ENCODE measurements at places on chromosomes 2 and 18.
A peak's percentile ranks its signal among the peaks of the same experiment; 100 is the strongest.

DNA sequence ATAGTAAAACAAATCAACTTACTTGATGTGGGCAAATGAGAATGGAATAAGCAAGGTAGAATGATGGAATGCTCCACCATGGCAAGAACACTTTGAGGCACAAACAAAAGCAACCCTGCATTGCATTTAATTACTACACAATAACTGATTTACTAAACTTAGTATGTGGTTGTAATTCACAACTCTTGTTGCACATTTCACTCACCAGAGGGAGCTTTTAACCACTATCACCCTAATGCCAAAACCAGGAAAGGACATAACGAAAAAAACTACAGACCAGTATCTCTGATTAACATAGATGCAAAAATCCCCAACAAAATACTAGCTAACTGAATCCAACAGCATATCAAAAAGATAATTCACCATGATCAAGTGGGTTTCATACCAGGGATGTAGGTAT is 659.8 kb downstream of the CPS1 start:
- no peak for DNase-seq

- no peak for DNase-seq
These were observed 10.2 kb downstream of the ZNF516 start for GRCh38 chr18:76484749-76485387.

DNA sequence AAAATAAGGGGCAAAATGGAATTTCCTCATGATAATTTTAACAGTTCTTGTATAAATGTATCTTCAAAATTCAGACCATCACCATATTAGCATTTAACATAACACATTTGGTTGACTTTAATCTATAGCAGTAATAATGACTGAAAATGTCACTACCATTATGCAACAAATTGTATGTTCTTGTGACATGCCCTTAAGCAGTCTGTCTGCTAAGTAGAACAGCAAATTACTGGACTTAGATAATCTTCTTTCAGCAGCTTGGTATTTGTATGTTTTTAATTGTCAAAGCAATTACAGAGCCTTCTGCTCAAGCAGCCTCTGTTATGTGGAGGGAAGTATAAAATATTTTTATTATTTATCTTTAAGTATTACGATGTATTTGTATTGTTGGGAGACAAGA is 214.3 kb upstream of the NXPH2 start:
- no peak for DNase-seq

GRCh38 chr2:240861547-240861946 is 7.1 kb upstream of the AGXT start:
- no peak for DNase-seq

DNA sequence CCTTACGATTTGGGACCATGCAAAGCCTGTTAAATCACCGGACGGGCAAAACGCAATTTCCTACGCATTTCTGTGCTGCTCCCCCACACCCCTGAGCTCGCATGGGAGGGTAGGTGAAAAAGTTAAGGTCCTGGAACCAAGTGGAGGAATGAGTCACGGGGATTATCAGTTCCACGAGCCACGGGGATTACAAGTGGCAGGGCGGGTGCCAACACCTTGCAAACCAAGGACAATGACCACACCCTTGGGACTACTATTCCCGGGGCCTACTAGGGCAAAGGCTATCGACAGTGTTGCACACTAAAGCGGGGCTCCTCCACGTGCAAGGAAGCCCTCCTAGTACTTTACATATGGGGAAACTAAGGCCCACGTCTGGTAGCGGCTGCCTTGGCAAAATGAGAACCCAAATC is 447 bp downstream of the RETSAT start:
- DNase-seq: no peak

DNA sequence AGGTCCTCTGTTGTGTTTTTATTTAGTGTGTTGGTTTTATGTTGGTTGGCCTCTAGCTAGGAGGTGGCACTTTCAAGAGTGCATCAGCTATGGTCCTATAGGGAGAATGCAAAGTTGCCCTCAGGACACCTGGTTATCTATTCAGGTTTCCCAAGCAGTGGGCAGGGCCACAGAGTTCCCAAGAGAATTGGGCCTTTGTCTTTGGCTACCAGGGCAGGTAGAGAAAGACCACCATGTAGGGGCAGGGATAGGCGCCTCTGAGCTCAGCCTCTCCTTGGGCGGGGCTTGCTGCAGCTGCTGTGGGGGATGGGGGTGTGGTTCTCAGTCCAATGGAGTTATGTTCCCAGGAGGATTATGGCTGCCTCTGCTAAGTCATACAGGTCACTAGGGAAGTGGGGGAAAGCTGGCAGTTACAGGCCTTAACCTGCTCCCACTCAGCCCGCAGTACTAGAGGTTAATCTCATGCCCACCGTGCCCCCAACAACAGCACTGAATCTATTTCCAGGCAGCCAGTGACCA is 26.0 kb downstream of the ABCB11 start:
- DNase-seq: no peak

DNA sequence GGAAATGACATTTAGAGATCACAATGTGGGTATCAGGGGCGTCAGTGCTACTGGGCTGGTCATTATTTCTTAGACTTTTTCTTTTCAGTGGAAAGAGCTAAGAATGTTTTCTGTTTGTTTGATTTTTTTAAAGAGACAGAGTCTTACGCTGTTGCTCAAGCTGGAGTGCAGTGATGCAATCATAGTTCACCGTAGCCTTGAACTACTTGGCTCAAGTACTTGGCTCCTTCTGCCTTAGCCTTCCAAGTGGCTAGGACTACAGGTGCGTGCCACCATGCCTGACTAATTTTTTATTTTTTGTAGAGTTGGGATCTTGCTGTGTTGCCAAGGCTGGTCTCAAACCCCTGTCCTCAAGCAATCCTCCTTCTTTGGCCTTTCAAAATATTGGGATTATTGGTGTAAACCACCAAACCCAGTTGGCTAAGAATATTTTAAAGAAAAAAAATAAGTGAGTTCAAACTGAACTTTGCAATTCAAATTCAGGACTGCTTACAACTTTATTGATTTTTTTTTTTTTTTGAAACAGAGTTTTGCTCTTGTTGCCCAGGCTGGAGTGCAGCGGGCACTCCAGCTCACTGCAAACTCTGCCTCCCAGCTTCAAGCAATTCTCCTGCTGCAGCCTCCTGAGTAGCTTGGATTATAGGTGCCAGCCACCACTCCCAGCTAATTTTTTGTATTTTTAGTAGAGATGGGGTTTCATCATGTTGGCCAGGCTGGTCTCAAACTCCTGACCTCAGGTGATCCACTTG is 154.2 kb downstream of the MIB1 start:
- no peak for DNase-seq

DNA sequence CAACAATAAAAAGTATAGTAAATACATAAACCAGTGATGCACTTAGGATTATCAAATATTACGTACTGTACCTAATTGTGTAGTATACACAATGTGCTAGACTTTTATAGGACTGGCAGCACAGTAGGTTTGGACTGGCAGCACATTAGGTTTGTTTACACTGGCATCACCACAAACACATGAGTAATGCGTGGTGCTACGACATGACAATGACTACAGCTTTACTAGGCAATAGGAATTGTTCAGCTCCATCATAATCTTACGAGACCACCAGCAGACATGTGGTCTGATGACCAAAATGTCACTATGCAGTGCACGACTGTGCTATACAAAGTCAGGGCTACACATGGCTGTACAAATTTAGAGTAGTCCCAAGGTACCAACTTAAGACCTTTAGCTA is 2.3 kb downstream of the MBOAT2 start:
- DNase-seq: peak; percentile 52

DNA sequence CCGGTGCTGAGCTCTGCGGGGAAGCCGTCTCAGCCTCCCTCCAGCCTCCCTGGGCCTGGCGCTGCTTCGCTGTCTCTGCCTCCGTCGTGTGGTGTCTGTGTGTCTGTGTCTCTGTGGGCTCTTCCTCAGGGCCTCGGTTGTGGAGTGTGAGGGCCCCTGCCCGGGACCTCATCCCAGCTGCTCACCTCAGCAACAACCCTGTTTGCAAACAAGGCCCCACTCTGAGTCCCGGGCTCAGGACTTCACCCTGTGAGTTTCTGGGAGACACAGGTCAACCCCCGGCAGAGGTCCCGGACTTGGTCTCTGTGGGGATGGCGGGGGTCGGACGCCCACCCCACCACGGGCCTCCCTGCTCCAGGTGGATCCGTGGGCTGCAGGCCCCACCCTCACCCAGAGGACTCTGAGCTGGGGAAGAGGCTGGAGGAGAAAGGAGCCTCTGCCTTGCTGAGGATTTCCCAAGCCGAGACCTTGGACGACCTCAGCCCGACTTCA is 127.4 kb upstream of the CTDP1 start:
- DNase-seq: no peak

DNA sequence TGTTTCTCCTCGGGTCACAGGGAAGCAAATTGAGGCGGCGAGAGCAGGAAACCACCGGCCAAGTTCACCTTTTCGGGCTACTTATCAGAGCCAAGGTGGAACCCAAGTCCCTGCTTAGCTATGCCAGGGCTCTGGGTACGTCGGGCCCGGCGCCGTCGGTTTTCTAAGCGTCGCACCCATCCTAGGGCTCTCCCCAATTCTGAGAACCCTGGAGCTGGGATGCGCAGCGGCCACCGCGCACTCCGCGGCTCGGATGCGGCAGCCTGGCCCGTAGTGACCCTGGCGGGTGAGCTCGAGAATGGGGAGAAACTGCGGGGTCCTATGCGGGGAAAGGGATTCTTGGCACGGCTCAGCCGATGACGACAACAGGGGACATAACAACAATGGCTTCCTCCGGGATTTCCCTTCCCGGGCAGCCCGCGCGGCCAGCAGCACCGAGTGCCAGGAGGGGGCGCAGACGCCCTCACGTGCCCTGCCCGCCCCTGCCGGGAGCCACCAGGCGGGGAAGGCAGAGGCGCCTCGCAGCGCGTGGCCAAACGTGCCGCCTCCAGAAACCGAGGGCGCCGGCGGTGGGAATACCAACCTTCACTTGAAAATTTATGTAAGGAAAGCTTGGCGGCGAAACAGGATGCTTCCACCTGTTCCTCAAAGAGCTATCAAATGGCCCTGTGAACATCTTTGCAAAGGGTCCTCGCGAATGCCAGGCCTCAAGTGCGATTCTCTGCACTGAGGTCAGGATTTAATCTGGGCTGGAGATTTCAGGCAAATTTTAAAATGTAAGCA is 2.1 kb upstream of the SLC30A3 start:
- DNase-seq: peak; percentile 67

- DNase-seq: no peak
These were observed 188.7 kb upstream of the HNMT start for GRCh38 chr2:137775529-137775928.

DNA sequence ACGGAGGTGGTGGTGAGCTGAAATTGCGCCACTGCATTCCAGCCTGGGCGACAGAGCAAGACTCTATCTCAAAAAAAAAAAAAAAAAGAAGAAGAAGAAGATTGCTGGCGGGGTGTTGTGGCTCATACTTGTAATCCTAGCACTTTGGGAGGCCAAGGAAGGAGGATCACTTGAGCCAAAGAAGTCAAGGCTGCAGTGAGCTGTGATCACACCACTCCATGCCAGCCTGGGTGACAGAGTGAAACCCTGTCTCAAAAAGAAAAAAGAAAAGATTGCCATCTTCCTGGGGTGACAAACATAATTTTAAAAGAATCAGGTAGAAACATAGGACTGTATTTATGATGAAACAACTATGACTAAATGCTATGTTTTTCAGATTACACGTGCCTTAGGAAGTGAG is 55.1 kb upstream of the EML4 start:
- DNase-seq: no peak

GRCh38 chr2:85429213-85429923 is 10.9 kb downstream of the SH2D6 start:
- DNase-seq: no peak

GRCh38 chr2:64698668-64699444 is 45.1 kb upstream of the SERTAD2 start:
- peak; percentile 97 for DNase-seq

DNA sequence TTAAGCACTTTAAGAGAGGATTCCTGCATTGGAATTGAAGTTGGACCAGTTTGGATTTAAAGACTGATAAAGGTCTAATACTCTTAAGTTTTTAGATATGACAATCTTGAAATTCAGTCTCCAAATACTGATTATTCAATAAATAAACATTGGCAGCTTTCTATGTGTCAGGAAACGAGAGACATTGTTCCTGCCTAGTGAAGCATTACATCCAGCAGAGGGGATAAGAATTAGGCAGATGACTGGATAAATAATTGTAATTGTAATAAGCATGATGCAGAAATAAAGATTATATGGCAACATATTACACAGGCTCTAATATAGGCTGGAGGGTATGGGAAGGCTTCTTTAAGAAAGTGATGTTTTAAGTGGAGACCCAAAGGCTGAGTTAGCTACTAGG is 226.5 kb upstream of the MMADHC start:
- no peak for DNase-seq

- peak; percentile 4 for DNase-seq
These were observed 138.3 kb downstream of the CDH20 start for GRCh38 chr18:61471541-61471940.

GRCh38 chr2:120052597-120052996 is 39.7 kb downstream of the EPB41L5 start:
- peak; percentile 55 for DNase-seq

- DNase-seq: no peak
These were observed 33.6 kb downstream of the CAB39 start for GRCh38 chr2:230746213-230746612.

DNA sequence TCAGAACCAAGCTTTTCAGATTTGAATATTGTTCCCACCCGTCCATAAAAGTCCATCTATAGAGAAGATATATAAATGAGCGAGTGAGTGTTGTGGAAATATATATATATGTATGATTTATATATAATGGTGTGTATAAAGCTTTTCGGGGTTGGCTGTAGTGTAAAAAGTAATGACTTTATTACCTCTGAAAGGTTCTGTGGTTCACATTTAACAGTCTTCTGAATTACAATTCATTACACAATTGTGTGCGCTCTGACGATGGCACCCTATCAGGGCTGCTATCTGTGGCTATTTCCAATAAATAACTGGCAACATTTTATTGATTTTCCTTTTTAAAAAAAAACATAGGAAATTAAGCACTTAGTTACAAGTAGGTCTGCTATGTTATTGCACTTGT is 2.7 kb upstream of the BCL11A start:
- no peak for DNase-seq

GRCh38 chr2:218605432-218605831 is 2.3 kb upstream of the PLCD4 start:
- peak; percentile 40 for DNase-seq

DNA sequence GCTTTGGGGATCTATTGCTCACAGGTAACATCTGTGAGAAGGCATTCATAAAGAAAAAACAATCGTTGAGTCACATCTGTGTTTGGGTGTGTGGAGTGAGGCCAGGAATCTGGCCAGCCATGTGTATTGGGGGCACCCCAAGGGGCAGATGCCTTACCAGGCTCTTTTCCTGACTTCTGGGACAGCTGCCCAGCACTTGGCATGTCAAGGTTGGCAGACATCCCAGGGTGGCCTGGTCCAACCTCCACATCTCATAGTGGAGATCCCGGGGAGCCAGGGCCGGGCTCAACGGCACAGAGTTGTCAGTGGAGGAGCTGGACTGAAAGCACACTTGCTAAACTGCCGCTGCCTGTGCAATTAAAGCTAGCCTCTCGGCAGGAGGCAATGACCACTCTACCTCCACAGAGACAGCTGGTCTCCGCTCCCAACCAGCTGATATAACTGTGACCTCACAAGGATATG is 75.3 kb upstream of the MGAT4A start:
- no peak for DNase-seq
